ENCODE measurements at places on chromosomes 11 and 22. TPM values are rescaled to one million over a fixed set of nuclear protein-coding genes. Genes with fewer than 3 reads are reported as not detected.

Gene TMA7B
- total RNA-seq, result not detected

Gene DTX4
- 129 TPM for total RNA-seq

Gene SLC17A6
- total RNA-seq, result 1.4 TPM

Gene APOA1
- 0.80 TPM for total RNA-seq

Gene ANO5
- total RNA-seq, result 3.4 TPM

Gene TRIM51
- total RNA-seq, result not detected

Gene HIKESHI
- total RNA-seq, result 52.6 TPM

Gene ZNHIT2
- 8.0 TPM for total RNA-seq

Gene LRRC4C
- total RNA-seq, result 5.5 TPM

Gene SCN3B
- total RNA-seq, result 3.6 TPM

Gene SMIM35
- total RNA-seq, result not detected

Gene CRYAB
- not detected for total RNA-seq

Gene TUB
- 23.7 TPM for total RNA-seq

Gene MYBPC3
- total RNA-seq, result not detected

Gene PACSIN2
- 76.1 TPM for total RNA-seq

Gene NCAM1
- total RNA-seq, result 76.7 TPM

Gene LRRC56
- total RNA-seq, result 2.1 TPM

Gene LRRC32
- 0.77 TPM for total RNA-seq

Gene INPP5J
- total RNA-seq, result 4.5 TPM

Gene DDIAS
- 23.2 TPM for total RNA-seq

Gene OR51B4
- total RNA-seq, result not detected

Gene APOL6
- 0.02 TPM for total RNA-seq

Gene CSNK2A3
- total RNA-seq, result 0.82 TPM
